Peyer's patch (tissue), 4 donors: ENCODE measurements at places on chromosomes 7 and 10. TPM values are rescaled to one million over a fixed set of nuclear protein-coding genes. Genes with fewer than 3 reads are reported as not detected.
A peak's percentile ranks its signal among the peaks of the same experiment; 100 is the strongest.

- H3K27me3 ChIP-seq, result no peaks in the 10 kb centered on the region
- no peaks in the 10 kb centered on the region for H3K4me1 ChIP-seq
- no peak overlapping the region for H3K4me3 ChIP-seq
- H3K27ac ChIP-seq, result no peak overlapping the region
- H3K36me3 ChIP-seq, result no peaks in the 10 kb centered on the region
Observed at GRCh38 chr7:45962861-45963260, 41.8 kb upstream of the IGFBP3 start.

Gene FFAR4
- total RNA-seq, result 2.5 TPM

DNA sequence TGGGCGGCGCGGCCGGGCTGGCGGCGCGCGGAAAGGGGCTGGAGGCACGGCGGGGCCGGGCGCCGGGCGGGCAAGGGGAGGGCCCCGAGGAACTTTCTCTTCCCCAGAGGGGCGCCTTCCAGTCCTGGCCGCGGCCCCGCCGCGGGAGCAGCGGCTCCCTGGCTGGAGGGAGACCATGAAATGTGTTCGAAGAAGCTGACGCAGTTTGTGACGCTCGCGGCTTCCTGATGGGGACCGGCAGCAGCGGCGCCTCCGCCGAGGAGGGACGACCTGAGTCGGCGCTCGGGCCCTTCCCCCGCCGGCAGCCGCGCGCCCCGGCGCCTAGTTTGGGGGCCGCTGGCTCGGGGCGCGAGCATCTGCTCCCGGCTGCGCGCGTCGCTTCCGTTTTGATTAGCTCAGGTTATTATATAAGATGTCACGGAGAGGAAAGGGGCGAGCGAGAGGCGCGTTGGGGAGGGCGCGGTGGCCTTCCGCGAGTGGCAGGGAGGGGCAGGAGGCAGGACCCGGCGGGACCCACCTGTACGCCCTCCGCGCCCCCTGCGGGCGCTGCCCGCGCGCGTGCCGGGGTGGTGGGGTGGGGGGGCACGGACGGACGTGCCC lies 57.1 kb upstream of the PCGF5 start:
- H3K36me3 ChIP-seq, result no peaks in the 10 kb centered on the region
- no peaks in the 10 kb centered on the region for H3K4me1 ChIP-seq
- peak overlapping the region; percentile 91 for H3K4me3 ChIP-seq
- H3K27me3 ChIP-seq, result no peaks in the 10 kb centered on the region

Gene NPFFR1
- total RNA-seq, result not detected

DNA sequence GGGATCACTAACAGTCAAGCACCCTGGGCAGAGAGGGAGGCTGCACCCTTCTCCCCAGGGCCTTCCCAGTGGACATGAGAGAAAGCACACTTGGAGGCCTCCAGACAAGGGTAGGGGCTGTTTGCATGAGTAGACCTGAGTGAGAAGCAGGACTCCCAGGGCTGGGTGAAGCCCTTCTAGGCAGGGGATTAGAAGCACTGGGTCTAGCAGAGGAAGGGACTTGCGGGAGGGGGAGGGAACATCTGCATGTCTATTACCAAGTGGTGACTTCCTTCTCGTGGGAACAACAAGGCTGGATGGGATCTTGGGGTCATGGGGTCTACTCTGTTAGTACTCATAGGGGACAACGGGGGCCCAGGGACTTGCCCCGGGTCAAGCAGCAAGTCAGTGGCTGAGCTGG lies 67.8 kb downstream of the EMX2 start:
- no peak overlapping the region for H3K4me3 ChIP-seq
- DNase-seq, result no peak
- no peak overlapping the region for H3K27ac ChIP-seq

DNA sequence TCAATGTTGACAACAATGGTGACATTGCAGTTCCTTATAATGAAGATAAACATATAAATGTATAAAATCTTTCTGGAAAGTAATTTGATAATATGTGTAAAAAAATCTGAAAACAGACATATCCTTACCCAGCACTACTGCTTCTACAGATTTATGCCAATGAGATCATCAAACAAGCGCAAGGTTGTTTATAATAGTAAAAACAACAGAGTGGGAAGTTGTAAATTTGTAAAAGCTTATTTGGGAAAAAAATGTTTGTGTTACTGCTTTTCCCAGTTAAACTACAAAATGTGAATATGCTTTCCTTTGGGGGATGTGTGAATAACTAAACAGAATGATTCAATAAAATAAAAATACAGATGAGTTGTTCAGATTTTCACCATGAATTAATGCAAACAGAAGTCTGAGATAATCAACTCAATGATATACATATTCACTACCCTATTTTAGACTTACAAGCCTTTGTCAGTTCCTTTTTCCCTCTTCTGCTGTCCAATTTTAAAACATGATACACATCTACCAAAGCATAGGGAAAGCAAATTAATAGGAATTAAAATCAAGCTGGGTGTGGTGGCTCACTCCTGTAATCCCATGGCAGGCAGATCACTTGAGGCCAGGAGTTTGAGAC lies 82.1 kb downstream of the USP6NL start:
- no peak overlapping the region for H3K4me3 ChIP-seq
- no peaks in the 10 kb centered on the region for H3K27me3 ChIP-seq
- DNase-seq, result no peak
- no peaks in the 10 kb centered on the region for H3K36me3 ChIP-seq
- H3K27ac ChIP-seq, result no peak overlapping the region
- H3K4me1 ChIP-seq, result no peaks in the 10 kb centered on the region

Gene OPN1SW
- total RNA-seq, result not detected

Gene FBXO24
- total RNA-seq, result 2.8 TPM

DNA sequence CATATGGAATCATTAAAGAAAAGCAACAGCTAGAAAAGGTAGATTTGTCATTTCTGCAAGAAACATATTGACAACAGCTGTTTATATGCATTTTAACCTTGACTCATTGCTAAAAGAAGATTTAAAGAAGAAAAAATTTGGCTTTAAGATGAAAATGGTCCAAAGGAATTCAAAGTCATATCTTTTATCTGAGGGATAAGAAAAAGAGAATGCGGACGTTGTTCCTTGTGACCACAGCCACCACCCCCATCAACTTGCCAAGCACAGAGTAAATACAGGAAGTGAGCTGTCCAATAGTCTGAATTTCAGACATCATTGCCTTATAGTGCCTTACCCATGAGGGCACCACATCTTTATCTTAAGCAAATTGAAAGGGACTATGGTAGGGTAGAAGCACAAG lies 7.3 kb upstream of the CRPPA start:
- DNase-seq, result no peak
- no peak overlapping the region for H3K4me3 ChIP-seq
- H3K36me3 ChIP-seq, result no peaks in the 10 kb centered on the region

Gene ASB10
- total RNA-seq, result not detected

Gene HTR5A
- total RNA-seq, result not detected

GRCh38 chr7:138602451-138602850 lies 98.7 kb downstream of the SVOPL start:
- no peaks in the 10 kb centered on the region for H3K27me3 ChIP-seq
- H3K4me3 ChIP-seq, result no peak overlapping the region
- H3K36me3 ChIP-seq, result no peaks in the 10 kb centered on the region
- H3K27ac ChIP-seq, result no peak overlapping the region
- H3K4me1 ChIP-seq, result no peaks in the 10 kb centered on the region

GRCh38 chr7:116180302-116180701 lies 30.0 kb upstream of the TES start:
- DNase-seq, result no peak
- H3K4me3 ChIP-seq, result no peak overlapping the region
- H3K27ac ChIP-seq, result no peak overlapping the region
- no peaks in the 10 kb centered on the region for H3K27me3 ChIP-seq

- no peak overlapping the region for H3K27ac ChIP-seq
- no peaks in the 10 kb centered on the region for H3K27me3 ChIP-seq
- no peaks in the 10 kb centered on the region for H3K4me1 ChIP-seq
- DNase-seq, result no peak
Observed at GRCh38 chr7:2541291-2542010, 13.9 kb downstream of the BRAT1 start.

Gene NRAP
- not detected for total RNA-seq

DNA sequence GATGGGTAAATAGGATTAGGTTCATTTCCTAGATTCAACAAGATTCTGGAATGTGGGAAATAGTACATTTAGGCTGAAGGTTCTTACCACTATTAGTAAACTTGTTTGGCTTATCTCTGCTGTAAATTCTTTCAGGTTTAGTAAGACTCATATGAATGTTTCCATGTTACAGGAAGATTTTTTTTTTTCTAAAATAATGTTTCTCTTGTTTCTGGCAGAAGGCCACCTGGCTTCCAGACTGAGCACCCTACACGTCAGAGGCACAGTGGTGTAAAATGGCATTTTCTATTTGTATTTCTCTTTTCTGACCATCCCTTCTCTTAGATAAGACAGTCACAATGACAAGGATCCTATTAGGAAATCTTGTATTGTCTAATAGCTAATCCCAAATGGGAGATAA lies 22.7 kb upstream of the AASS start:
- H3K4me1 ChIP-seq, result no peaks in the 10 kb centered on the region
- no peak overlapping the region for H3K27ac ChIP-seq
- no peaks in the 10 kb centered on the region for H3K36me3 ChIP-seq
- no peaks in the 10 kb centered on the region for H3K27me3 ChIP-seq
- no peak overlapping the region for H3K4me3 ChIP-seq

- no peaks in the 10 kb centered on the region for H3K4me1 ChIP-seq
- no peaks in the 10 kb centered on the region for H3K36me3 ChIP-seq
- H3K4me3 ChIP-seq, result no peak overlapping the region
Observed at GRCh38 chr10:2488446-2489005, 578.8 kb upstream of the PFKP start.

Gene FGFR2
- 21.5 TPM for total RNA-seq

GRCh38 chr7:128951296-128951695 lies 13.6 kb downstream of the IRF5 start:
- no peaks in the 10 kb centered on the region for H3K27me3 ChIP-seq
- DNase-seq, result no peak
- H3K4me1 ChIP-seq, result no peaks in the 10 kb centered on the region

DNA sequence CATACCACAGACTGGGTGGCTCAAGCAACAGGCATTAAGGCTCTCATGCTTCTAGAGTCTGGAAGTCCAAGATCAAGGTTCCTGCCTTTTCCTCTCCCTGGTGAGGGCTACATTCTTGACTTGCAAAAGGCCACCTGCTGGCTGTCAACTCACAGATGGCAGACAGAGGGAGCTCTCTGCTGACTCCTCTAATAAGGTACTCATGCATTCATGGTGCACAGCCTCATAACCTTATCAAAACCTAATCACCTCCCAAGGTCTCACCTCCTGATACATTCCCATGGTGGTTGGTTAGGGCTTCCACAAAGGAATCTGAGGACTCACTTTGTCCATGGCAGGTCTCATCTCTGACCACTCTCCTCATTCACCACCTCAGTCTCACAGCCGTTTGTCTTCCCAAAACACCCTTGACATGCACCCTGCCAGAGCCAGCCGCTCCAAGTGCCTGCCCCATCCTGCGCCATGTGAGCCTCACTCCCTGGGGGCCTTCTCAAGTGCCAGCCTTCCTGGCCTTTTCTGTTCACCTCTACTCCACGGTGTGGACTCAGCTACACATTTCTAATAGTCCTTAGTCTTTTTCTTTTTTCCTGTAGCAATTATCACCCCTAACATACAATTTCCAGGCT lies 400.3 kb upstream of the ADARB2 start:
- H3K4me1 ChIP-seq, result no peaks in the 10 kb centered on the region
- H3K36me3 ChIP-seq, result no peaks in the 10 kb centered on the region
- H3K27ac ChIP-seq, result no peak overlapping the region
- H3K27me3 ChIP-seq, result no peaks in the 10 kb centered on the region
- no peak for DNase-seq

Gene OR9A2
- not detected for total RNA-seq

GRCh38 chr7:43431020-43431595 lies 151.8 kb upstream of the STK17A start:
- no peaks in the 10 kb centered on the region for H3K27me3 ChIP-seq
- H3K4me3 ChIP-seq, result no peak overlapping the region
- H3K27ac ChIP-seq, result no peak overlapping the region
- no peaks in the 10 kb centered on the region for H3K4me1 ChIP-seq

Gene MBL2
- not detected for total RNA-seq

GRCh38 chr7:113799896-113800295 lies 118.9 kb downstream of the PPP1R3A start:
- no peak overlapping the region for H3K4me3 ChIP-seq
- no peak overlapping the region for H3K27ac ChIP-seq
- DNase-seq, result no peak
- no peaks in the 10 kb centered on the region for H3K36me3 ChIP-seq
- no peaks in the 10 kb centered on the region for H3K27me3 ChIP-seq

GRCh38 chr7:129773871-129774270 lies 162.4 kb downstream of the NRF1 start:
- H3K4me3 ChIP-seq, result no peak overlapping the region
- H3K4me1 ChIP-seq, result peaks cover 5% of the 10 kb centered on the region
- no peaks in the 10 kb centered on the region for H3K36me3 ChIP-seq
- no peak for DNase-seq

DNA sequence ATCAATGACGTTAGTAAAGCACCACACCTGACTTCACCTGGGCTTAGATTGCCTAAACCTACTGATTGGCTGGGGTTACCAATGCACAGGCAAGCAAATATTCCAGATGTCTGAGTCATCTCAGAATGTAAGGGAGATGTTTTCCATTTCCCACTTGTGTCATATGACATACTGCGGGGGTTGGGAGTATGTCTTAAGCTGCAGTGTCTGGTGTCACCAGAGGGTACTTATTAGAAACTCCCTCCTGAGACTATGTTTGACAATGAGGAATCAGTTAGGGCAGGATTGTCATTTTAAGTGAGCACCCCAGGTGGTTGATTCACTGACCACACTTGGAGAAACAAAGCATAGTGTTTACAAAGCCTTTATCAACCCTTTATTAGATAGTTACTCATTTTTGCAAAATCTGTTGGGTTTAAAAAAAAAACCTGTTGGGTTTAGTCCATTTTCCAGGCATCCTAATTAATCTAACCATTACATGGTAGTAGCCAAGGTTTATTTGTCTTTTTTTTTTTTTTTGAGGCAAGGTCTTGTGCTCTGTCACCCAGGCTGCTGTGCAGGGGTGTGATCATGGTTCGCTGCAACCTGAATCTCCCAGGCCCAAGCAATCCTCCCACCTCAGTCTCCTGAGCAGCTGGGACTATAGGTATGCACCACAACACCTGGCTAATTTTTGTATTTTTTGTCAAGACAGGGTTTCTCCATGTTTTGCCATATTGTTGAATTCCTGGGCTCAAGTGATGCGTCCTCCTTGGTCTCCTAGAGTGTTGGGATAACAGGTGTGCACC lies 72.5 kb downstream of the CDK6 start:
- no peaks in the 10 kb centered on the region for H3K27me3 ChIP-seq
- H3K36me3 ChIP-seq, result no peaks in the 10 kb centered on the region
- no peak overlapping the region for H3K4me3 ChIP-seq
- H3K27ac ChIP-seq, result no peak overlapping the region
- no peak for DNase-seq

DNA sequence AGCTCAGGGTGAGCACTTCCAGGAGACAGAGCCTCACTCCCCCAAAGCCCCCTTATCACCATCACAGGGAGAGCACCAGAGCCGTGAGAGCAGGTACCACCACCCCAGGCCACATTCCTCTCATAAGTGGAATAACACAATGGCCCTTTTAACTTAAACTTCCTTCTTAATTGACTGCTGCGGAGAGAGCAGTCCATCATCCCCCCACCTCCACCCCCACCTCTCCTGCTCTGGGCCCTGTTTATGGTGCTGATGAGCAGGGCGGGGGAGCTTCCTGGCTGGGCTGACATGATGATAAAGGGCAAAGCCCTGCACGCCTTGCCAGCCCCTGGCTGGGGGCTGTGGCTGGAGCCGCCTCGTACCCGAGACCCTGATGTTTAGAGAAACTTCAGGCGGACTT lies 81.4 kb upstream of the PODXL start:
- no peaks in the 10 kb centered on the region for H3K36me3 ChIP-seq
- H3K4me1 ChIP-seq, result no peaks in the 10 kb centered on the region
- H3K4me3 ChIP-seq, result no peak overlapping the region
- no peaks in the 10 kb centered on the region for H3K27me3 ChIP-seq
- no peak overlapping the region for H3K27ac ChIP-seq
- no peak for DNase-seq
